A549 (cell line): ENCODE measurements at places on chromosomes 1 and 21. TPM values are rescaled to one million over a fixed set of nuclear protein-coding genes. Genes with fewer than 3 reads are reported as not detected.
A peak's percentile ranks its signal among the peaks of the same experiment; 100 is the strongest.

DNA sequence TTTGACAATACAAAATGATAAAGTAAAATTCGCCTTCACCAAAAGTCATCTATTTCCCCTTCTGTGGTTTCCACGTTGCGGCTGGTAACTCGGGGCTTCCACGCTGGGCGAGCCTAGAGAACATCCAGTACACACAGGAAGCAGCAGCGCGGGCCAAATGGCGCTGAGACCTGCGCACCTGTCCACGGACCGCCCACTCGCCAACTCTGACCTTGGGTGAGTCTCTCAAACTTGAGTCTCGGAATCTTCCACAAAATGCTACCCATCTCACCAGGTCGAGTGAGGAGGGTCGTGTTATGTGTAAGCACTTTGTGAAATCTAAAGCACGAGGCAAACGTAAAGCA is 820 bp upstream of the TTF2 start:
- DNase-seq: peak; percentile 36

DNA sequence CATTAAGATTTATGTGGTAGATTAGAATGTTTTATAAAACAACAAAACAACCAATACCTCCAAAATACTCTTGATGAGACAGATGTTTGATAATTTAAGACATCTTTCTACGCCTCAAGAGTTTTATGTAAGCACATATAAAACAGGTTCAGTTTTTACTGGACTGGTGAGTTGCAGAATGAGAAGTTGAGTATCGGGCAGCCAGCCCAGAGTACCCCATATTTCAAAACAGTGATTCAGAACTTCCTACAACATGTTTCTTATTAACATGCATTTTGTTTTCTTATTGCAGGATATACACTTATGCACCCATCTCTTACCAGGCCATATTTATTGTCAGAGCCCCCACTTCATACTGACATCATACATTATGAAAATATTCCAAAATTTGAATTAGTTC is 91.4 kb upstream of the RAVER2 start:
- no peak for DNase-seq

GRCh38 chr1:18552631-18553030 is 71.9 kb downstream of the KLHDC7A start:
- DNase-seq: no peak

The S100A12 gene
- not detected in 3 replicates for polyA plus RNA-seq

DNA sequence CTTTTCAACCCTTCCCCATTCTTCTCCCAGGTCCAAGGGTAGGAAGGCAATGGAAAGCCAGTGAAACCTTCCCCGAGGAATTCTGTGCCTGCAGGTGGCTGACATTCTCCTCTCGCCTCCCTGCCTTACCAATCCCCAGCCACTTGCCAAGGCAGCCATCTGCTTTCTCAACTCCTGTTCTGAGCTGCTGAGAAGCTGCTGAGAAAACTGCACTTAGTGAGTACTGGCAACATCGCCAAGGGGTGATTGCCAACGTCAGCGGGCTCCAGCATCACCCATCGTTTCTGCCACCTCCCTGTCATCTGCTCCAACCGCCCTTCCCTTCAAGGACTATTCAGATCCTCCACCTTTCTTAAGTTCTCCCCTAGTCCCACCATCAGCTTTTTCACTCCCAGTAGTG is 106.0 kb downstream of the PTPRU start:
- DNase-seq: no peak

- no peak for DNase-seq
Measured at GRCh38 chr1:203916756-203917155, 55.4 kb downstream of the SNRPE start.

The SELENBP1 gene
- 9.0 to 12.8 TPM (median 12.6 TPM) in 3 replicates for polyA plus RNA-seq
